Activated CD8-positive, alpha-beta memory T cell treated with anti-CD3 and anti-CD28 coated beads, Interleukin-2, amount 10 ng/mL, durations not matched to agents 7 days and 5 days (primary cell): ENCODE measurements at places on chromosomes 1 and 21.

DNA sequence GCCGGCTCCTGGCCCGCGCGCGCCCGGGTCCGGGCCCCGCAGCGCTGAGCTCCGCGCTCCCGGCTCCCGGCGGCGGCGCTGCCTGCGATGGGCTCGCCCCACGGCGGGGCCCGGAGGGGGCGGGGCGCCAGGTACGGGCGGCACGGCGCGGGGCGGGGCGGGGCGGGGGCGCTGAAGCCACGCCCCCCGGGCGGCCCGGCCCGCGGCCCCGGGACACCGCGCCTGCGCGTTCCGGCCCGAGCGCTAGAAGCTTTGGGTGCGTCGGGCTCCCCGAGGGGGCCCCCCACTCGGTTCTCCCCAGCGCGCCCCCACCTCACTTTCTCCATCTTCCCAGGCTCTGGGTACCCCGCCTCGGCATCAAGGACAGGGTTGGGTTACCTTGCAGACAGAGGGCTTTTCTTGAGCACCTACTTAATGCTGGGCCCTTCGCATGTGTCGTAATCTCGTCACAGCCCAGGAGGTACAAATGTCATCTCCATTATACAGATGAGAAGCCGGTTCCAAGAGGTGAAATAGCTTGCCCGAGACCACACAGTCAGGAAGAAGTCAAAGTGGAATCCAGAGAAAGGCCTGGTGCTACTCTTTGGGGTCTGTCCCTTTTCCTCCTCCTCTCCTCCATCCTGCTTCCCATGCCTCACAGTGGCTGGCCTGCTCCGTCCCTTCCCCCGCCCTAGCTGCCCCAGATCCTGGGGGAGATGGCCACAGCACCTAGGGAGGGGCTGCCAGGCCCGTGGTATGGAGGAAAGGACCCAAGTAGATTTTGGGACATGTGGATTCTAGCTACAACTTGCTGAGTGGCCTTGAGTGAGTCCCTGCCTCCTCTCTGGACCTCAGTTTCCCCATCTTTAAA, 46.5 kb downstream of the RAP1GAP start:
- no peaks in the 10 kb centered on the region for H3K36me3 ChIP-seq
- H3K27me3 ChIP-seq, result peaks cover 20% of the 10 kb centered on the region
- H3K27ac ChIP-seq, result no peak overlapping the region
- DNase-seq, result peak; percentile 43
- H3K4me3 ChIP-seq, result peak overlapping the region; percentile 49

GRCh38 chr1:99685516-99686180, 39.7 kb downstream of the PALMD start:
- H3K4me3 ChIP-seq, result no peak overlapping the region
- H3K27me3 ChIP-seq, result peaks cover 5% of the 10 kb centered on the region
- DNase-seq, result peak; percentile 57
- H3K36me3 ChIP-seq, result no peaks in the 10 kb centered on the region
- no peak overlapping the region for H3K27ac ChIP-seq

DNA sequence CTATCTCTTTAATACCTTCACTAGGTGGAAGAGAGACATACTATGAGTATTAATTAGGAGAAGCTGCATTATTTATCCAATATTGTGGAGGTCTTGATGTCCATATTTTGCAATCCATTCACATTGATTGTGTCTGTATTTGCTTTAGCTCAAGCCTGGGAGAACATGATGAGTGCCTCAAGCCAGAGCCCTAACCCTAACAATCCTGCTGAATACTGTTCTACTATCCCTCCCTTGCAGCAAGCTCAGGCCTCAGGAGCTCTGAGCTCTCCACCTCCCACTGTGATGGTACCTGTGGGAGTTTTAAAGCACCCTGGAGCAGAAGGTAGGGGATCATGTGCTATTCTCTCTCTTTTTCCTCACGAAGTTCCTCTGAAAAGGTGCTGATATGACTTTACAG, 99.5 kb downstream of the CC2D1B start:
- H3K4me1 ChIP-seq, result no peaks in the 10 kb centered on the region
- no peaks in the 10 kb centered on the region for H3K27me3 ChIP-seq
- H3K27ac ChIP-seq, result no peak overlapping the region

- no peak for DNase-seq
- no peak overlapping the region for H3K4me3 ChIP-seq
- H3K36me3 ChIP-seq, result peaks cover 58% of the 10 kb centered on the region
- H3K4me1 ChIP-seq, result peaks cover 8% of the 10 kb centered on the region
Measured at GRCh38 chr1:233180641-233181364, 114.7 kb downstream of the PCNX2 start.

DNA sequence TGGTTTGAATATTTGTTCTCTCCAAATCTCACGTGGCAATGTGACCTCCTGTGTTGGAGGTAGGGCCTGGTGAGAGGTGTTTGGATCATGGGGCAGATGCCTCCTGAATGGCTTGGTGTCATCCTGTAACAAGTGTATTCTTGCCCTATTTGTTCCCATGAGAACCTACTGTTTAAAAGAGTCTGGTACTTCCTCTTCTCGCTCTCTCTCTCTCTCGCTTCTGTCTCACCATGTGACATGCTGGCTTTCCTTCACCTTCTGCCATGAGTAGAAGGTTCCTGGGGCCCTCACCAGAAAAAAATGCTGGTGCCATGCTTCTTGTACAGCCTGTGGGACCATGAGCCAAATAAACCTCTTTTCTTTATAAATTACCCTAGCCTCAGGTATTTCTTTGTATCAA, 8.4 kb upstream of the PAXBP1 start:
- H3K4me3 ChIP-seq, result no peak overlapping the region
- H3K27me3 ChIP-seq, result no peaks in the 10 kb centered on the region
- no peak overlapping the region for H3K27ac ChIP-seq
- no peaks in the 10 kb centered on the region for H3K36me3 ChIP-seq
- DNase-seq, result no peak
- H3K4me1 ChIP-seq, result no peaks in the 10 kb centered on the region

DNA sequence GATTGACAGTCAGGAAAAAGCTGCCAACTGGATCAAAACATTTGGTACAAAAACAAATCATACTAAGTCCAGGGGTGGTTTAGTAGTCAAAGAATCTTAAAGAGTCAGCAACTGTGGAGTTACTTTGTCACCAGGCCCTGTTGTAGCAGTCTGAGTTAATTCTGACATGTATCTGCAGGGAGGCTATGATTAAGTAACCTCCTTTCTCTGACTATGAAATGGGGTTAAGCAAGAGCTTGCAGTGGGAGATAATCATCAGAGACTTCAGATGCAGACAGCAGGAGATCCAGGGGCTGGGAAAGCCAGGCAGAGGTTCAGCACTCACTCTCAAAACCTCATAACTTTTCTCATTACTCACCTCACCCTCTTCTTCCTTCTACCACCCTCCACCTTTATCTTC, 99.2 kb upstream of the BTG3 start:
- H3K36me3 ChIP-seq, result peaks cover 34% of the 10 kb centered on the region
- no peak overlapping the region for H3K27ac ChIP-seq
- H3K4me3 ChIP-seq, result no peak overlapping the region
- H3K4me1 ChIP-seq, result peaks cover 21% of the 10 kb centered on the region
- no peak for DNase-seq
- H3K27me3 ChIP-seq, result peaks cover 12% of the 10 kb centered on the region

DNA sequence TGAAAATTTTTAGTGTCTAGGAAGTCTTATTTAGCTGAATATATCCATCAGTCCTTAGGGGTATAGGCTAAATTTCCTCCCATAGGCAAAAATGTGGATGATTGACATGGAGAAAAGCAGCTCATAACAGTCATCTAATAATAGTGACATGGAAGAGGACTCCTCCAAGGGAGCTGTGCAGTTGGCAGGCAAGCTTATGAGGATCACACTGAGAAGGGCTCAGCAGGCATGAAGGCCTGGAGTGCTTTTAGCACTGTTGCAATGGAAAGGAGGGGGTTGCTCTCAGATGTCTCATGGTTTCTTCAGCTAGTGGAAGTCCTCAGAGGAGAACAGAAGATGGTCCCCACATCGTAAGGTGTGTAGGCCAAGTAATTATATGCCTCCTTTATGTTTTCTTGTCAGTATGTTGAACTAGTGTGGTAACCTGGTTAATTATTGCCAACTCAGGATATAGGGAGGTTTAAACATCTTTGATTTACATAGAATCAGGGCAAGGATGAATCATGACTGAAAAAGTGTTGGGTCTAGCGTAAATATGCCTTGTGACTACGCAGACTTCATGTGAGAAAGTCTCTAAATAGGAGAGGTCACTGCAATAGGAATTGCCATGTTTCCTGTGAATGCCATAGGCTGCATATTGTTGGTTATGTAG, 18.9 kb downstream of the VN1R5 start:
- H3K27me3 ChIP-seq, result no peaks in the 10 kb centered on the region
- H3K27ac ChIP-seq, result no peak overlapping the region
- H3K4me1 ChIP-seq, result no peaks in the 10 kb centered on the region

GRCh38 chr1:22500471-22500870, 48.8 kb downstream of the ZBTB40 start:
- H3K4me3 ChIP-seq, result no peak overlapping the region
- DNase-seq, result no peak
- no peaks in the 10 kb centered on the region for H3K27me3 ChIP-seq

- no peaks in the 10 kb centered on the region for H3K36me3 ChIP-seq
- no peaks in the 10 kb centered on the region for H3K4me1 ChIP-seq
- no peak overlapping the region for H3K4me3 ChIP-seq
- no peak for DNase-seq
Measured at GRCh38 chr1:218498056-218498938, 153.2 kb downstream of the TGFB2 start.

GRCh38 chr1:37096523-37096922, 62.2 kb upstream of the GRIK3 start:
- H3K27ac ChIP-seq, result no peak overlapping the region
- H3K4me1 ChIP-seq, result no peaks in the 10 kb centered on the region
- no peaks in the 10 kb centered on the region for H3K27me3 ChIP-seq
- no peak overlapping the region for H3K4me3 ChIP-seq

DNA sequence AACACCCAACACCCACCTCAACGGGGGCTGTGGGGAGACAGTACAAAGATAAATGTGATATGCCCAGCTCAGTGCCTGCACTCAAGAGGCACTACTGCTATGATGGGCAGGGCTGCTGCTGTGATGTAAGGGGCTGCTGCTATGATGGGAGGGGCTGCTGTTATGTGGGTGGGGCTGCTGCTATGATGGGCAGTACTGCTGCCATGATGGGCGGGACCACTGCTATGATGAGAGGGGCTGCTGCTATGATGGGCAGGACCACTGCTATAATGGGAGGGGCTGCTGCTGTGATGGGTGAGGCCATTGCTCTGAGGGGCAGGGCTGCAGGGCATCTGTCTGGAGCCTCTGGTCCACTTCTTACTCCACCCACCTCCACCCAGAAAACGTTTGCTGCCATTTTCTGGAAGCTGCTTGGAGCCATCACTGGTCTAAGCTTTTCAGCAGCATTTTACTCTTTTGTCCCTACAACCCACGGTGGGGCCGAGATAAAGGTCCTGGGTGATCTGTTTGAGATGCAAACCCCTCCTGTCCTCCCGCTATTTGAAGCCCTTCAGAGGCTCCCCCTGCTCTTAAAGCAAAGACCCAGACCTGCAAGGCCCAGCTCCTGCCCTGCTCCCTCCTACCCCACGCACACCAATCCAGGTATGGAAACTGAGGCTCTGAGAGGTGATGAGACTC, 656.9 kb downstream of the PTPRU start:
- H3K36me3 ChIP-seq, result no peaks in the 10 kb centered on the region
- no peak overlapping the region for H3K4me3 ChIP-seq
- H3K27ac ChIP-seq, result no peak overlapping the region
- peaks cover 9% of the 10 kb centered on the region for H3K27me3 ChIP-seq

DNA sequence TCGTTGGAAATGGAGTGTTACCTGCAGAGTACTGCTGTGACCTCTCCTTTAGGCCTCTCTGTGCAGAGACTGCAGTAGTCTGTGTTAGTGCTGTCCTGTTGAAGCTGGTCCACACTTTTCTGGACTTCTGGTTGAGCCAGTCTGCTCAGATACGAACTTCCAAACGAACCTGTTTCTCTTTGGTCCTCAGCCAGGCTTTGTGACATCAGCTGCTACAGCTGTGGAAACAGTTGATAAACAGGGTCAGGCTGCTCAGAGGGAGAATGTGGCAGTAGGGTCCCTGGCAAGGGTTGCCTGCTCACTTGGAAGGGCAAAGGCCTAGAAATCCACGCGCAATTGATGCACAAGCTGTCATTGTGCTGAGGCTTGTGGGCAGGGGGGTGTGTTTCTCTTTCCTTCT, 98.8 kb downstream of the NOS1AP start:
- no peaks in the 10 kb centered on the region for H3K36me3 ChIP-seq
- peak; percentile 35 for DNase-seq
- H3K4me1 ChIP-seq, result no peaks in the 10 kb centered on the region
- H3K27me3 ChIP-seq, result peaks cover 19% of the 10 kb centered on the region
- H3K4me3 ChIP-seq, result no peak overlapping the region

DNA sequence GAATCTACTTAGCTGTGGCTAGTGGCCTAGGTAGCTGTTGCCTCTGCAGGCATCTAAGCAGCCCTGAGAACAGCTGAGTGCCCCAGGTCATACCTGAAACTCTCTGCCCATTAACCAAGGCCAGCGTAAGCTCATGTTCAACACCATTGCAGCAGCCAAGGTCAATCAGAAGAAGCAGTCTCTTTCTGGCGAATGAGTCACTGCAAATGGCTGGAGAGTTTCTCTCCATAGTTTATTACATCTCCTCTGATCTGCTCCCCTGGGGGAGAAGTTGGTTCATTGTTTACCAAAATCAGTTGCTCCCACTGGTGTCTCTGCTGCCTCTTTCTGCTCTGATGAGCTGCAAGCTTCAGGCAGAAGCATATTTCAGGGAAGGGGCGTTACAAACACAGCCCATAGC, 6.9 kb upstream of the BCL9 start:
- H3K4me1 ChIP-seq, result peaks cover 2% of the 10 kb centered on the region
- H3K27me3 ChIP-seq, result peaks cover 3% of the 10 kb centered on the region
- H3K27ac ChIP-seq, result no peak overlapping the region
- no peak for DNase-seq
- no peaks in the 10 kb centered on the region for H3K36me3 ChIP-seq

DNA sequence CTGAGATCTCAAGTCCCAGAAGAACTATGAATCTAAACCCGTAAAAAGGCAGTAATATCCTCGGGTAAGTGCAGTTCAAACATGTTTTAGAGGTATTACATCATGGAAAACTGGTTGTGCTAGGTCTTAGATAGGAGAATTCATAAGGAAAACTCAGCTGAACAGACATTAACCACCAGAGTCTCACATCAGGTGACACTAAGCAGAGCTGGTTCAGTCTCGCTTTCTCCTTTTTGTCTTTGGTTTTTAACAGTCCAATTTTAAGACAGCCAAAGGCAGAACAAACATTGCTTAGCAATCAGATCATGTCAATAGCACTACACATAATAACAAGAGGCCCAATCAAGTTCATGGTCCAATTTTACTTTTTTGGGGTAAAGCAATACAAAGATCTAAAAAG, 63.1 kb upstream of the MUTYH start:
- H3K27ac ChIP-seq, result no peak overlapping the region
- H3K36me3 ChIP-seq, result no peaks in the 10 kb centered on the region
- H3K27me3 ChIP-seq, result no peaks in the 10 kb centered on the region
- H3K4me3 ChIP-seq, result no peak overlapping the region
- no peak for DNase-seq
